ENCODE measurements at places on chromosomes 3 and 15.

- DNase-seq, result no peak
Observed at GRCh38 chr3:177488740-177489139, 291.5 kb upstream of the TBL1XR1 start.

DNA sequence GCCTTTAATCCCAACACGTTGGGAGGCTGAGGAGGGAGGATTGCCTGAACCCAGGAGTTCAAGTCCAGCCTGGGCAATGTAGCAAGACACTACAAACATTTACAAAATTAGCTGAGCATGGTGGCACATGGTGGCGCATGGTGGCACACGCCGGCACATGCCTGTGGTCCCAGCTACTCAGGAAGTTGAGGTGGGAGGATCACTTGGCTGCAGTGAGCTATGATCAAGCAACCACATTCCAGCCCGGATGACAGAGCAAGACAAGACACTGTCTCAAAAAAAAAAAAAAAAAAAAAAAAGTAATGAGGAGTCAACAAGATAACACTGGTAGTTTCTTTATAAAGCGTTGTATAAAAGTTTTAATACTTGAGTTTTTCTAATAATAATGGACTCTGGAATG is 10.1 kb downstream of the FEZF2 start:
- DNase-seq, result no peak

GRCh38 chr3:20406611-20407011 is 220.6 kb upstream of the SGO1 start:
- DNase-seq, result no peak

GRCh38 chr3:53486961-53487654 is 7.3 kb upstream of the CACNA1D start:
- DNase-seq, result no peak

DNA sequence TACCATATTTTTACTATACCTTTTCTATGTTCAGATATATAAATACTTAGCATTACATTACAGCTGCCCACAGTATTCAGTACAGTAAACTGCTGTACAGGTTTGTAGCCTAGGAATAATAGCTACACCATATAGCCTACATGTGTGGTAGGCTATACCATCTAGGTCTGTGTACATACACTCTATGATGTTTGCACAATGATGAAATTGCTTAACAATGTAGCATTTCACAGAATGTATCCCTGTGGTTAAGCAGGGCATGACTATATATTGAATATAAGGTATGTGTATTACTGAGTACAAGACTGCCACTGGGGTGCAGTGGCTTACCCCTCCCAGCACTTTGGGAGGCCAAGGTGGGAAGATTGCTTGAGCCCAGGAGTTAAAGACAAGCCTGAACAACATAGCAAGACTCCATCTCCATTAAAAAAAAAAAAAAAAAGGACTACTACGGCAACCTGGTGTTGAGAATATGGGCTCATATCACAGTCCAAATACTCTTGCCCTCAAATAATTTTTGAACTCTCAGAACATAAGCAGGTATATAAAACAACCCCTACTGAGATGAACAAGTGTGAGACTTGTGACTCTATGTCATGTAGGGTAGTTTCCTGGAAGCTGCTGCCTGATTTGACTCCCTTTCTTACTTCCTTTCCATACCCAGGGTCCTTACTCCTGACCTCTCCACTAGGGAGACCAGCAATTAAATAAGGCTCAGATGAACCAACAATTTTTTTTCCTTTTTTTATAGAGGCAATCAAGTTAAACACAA is 4.8 kb downstream of the PPP1R14D start:
- no peak for DNase-seq

GRCh38 chr15:71448688-71449114 is 333.4 kb downstream of the THSD4 start:
- no peak for DNase-seq

DNA sequence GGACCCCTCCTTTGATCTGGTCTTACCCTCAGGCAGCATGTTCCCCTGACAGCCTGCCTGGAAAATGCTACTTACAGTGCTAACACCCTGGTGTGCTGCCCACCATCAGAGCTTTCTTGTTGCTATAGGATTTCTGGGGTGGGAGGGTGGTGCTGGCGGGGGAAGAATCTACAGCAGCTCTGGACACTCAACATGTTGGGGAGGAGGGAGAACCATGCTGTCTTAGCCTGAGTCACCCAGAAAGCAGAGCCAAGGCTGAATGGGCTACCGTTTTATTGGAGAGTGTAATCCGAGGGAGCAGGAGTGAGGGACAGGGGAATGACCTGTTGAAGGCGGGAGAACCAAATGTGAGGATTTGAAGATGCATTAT is 45.6 kb downstream of the MFSD1 start:
- DNase-seq, result no peak

GRCh38 chr3:73874606-73875369 is 250.0 kb upstream of the PDZRN3 start:
- DNase-seq, result no peak

DNA sequence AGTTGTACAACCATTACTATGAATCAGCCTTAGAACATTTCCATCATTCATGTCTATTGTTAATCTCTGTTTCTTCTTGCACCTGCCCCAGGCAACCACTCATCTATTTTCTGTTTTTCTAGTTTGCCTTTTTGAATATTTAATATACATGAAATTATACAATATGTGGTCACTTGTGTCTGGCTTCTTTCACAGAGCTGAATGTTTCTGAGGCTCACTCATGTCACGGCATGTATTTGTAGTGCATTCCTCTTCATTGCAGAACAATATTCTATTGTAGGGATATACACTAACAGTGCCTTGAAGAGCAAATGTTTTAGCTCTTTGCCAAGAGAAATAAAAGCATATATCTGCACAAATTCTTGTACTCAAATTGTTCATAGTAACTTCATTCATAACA is 32.9 kb downstream of the CERS3 start:
- DNase-seq, result no peak

DNA sequence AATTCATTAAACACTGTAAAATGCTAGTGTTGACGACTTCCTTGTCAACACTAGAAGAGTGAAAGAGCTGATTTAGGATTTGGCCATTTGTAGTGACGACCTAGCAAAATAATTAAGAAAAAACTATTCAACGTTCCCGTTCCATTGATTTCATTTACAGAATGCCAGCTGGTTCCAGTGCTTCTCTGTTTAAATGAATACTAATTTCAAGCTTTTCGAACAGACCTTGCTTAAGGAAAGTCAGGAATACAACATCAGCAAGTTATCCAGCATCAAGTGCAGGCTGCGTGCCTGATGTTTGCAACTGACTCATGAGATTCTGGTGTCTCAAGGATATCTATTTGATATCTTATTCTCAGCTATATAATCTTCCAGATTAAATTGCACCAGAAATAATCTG is 98.4 kb upstream of the BHLHE40 start:
- no peak for DNase-seq

GRCh38 chr3:12458901-12459300 is 25.4 kb upstream of the TSEN2 start:
- DNase-seq, result no peak

- DNase-seq, result no peak
Observed at GRCh38 chr15:85810075-85810474, 15.3 kb upstream of the KLHL25 start.

GRCh38 chr15:93515256-93516051 is 426.4 kb upstream of the RGMA start:
- no peak for DNase-seq

DNA sequence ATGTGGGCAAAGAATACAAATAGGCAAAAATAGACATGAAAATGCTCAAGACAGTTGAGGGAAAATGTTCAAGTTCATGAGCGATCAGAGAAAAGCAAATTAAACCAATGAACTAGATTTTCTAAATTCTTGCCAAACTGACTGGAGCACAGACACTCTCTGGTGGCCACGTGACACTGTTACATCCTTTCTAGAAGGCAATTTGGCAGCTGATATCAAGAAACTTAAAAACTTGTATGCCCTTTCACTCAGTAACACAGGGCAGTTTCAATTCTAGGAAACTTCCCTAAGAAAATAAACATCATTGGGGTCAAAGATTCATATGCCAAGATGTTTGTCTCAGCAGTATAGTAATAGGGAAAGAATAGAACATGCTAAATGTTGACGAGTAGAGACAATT is 52.2 kb downstream of the ABHD5 start:
- DNase-seq, result no peak

- DNase-seq, result peak; percentile 76
Observed at GRCh38 chr15:25790000-25790660, 73.0 kb downstream of the ATP10A start.

- DNase-seq, result no peak
Observed at GRCh38 chr15:67311731-67312130, 57.1 kb downstream of the IQCH start.

DNA sequence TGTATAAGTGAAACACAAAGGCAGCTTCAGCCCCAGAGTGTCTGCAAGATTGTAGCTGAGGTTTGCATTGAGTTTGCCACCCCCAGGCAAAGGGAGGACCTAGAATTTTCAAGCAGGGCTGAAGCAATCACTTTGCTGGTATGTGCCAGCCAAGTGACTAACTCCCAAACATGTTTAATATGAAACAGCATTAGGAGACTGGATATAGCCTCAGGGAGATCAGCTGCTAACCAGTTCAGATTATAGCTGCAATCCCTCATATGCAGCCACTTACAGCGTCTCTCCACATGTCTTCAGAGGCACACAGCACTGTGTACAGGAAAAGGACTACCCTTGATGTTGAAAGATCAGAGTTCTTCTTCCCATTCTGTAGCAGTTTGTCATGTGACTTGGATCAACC is 38.4 kb upstream of the PPP2R3A start:
- no peak for DNase-seq

DNA sequence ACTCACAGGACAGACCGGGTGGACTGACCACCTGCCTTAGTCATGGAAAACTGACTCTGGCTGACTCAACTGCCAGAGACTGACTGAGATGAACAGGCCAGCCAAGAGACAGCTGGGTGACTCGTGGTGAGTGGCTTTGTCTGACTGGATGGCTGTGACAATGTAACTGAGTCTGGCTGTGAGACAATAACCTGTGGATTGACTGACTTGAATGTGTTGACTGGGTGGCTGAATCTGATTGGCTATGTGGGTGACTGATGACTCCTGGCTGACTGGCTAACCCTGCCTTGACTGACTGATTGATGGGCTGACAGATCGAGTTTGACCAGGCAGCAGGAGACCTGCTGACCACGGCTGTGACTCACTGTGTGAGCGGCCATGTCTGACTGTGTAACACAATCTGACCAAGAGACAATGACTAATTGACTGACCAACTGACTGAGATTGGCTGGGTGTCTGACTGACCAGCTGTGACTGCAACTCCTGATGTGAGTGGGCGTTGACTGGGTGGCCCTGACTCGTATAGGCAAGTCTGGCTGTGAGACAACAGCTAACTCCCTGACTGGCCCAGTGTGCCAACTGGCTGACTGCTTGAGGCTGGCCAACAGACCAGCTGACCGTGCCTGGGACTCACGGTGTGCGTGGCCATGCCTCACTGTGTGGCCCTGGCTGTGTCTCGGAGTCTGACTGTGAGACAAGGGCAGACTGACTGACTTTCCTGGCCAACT is 509.1 kb downstream of the SHQ1 start:
- DNase-seq, result peak; percentile 79

DNA sequence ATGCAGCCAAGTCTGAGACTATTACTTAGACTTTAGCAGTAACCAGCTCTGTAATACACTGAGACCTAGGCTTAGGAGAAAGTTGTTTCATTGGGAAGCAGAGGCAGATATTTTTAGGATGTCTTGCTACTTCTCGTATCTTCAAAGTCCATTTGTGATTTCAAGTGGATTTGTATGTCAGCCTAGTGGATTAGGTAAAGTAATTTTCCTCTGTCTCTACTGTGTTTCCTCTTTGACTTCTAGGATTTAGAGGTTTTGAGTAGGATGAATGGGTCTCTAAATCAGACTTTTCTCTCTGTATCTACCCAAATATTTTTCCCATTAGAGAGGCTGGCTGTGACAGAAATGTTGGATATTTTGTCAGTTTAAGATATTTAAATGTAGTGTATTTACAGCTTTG is 46.8 kb downstream of the OXSR1 start:
- no peak for DNase-seq

DNA sequence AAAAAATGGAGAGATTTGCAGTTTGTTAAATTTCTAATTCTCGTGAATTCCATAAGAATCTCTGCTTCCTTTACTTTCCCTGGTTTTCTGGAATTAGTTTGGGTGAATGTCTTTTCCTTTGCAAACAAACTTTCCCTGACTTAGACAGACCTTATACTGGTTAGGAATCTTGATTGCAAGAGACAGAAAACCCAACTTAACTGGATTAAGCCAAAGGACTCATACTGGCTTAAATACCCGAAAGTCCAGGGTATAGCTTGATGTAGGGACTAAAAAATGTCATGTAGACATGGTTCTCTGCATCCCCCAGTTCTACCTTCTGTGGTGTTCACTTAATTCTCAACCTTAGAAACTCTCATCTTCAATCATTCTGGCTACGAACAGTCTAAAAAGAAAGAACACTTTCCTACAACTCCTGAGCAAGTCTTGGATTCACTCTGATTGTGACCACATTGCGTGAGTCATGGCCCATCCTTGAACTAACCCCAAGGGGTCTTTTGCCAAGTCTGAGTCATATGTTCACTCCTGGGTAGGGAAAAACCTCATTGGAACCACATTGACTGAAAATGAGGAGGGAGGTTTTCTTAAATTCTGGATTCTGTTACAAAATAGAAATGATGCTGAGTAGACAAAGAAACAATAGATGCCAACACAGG is 136.0 kb upstream of the DAZL start:
- peak; percentile 61 for DNase-seq

DNA sequence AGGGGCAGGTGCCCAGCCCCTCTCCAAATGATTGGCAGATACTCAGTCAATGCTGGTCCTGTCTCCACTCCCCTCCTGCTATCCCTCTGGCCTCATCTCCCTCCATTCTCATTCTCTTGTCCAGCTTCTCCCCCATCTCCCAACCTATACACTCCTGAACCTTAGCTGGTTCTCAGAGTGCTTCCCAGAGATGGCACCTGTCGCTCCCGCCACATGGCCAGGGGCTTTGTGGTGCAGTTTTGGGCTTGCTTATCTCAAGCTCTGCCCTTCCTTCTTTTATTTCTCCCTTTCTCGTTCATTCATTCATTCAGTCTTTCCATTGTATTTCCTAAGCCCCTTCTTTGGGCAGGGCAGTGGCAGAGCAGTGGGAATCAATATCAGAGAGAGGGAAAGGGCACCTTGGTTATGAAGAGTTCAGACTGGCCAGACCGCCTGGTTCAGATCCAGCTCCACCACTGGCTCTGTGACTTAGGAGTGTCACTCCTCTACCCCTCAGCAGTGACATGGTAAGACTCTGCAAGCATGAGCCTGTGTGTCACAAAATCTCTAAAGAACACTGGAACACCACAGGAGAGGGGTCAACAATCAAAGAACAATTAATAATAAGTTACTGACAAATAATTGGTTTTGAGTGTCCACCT is 20.2 kb upstream of the CXCR6 start:
- DNase-seq, result no peak

DNA sequence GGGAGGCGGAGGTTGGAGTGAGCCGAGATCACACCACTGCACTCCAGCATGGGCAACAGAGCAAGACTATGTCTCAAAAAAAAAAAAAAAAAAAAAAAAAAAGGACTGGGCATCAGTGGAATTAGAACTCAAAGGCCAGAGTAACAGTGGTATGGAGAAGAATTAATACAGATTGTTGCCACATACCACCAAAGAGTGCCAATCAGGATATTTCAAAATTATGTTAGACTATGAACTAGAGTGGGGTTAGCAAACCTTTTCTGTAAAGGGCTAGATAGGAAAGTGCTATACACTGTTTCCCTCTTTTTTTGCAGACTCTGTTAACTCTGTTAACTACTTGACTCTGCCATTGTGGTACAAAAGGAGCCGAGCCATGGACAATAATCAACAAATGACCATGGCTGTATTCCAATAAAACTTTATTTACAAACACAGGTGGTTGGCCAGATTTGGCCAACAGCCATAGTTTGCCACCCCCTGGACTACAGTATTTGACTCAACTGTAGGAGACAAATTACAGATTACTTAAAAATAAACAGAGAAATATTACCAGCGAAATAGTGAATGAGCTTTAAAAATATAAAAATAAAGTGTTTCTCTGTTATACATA is 28.6 kb downstream of the DPH3 start:
- no peak for DNase-seq

Measured in activated naive CD4-positive, alpha-beta T cell treated with anti-CD3 and anti-CD28 coated beads, Interleukin-2, amount 50 U/mL, for 72 hours (primary cell).